ENCODE measurements at places on chromosomes 3 and 15.

DNA sequence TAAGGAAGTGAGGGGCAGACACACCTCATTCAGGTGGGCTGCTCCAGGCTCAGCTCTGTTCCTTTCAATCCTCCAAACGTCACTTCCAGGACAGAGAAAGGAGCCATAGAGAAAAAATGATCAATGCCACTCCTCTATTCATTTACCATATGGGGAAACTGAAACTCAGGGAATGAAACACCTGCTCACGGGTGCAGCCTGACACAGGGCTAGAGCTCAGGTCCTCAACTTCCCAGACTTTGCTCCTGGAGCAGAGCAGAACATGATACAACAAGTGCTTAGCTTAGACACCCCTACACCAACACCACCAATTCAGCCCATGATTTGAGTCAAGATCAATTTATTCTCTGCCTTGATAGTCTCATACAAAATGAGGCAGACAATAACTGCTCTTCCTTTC is 58.5 kb upstream of the LPP start:
- no peak for DNase-seq

- no peak for DNase-seq
Measured at GRCh38 chr15:52338058-52338457, 42.5 kb upstream of the MYO5C start.

DNA sequence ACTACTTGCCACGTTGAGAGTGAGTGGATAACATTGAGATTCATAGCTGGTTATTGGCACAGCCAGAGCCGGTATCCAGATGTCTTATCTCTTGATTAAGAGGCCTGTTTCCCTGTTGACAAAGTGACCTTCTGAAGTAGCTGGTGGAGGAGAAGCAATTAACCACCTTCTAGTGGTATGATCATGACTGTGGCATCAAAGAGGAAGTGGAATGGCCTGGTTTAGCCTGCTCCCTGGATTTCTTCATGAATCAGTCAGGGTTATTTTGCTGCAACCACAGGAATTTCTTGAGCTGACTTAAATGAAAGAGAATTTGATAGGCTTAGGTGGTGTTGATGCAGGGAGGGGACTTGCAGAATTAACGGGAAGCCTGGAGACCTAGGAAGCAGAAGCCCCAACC is 398.3 kb downstream of the MFSD1 start:
- DNase-seq = no peak

DNA sequence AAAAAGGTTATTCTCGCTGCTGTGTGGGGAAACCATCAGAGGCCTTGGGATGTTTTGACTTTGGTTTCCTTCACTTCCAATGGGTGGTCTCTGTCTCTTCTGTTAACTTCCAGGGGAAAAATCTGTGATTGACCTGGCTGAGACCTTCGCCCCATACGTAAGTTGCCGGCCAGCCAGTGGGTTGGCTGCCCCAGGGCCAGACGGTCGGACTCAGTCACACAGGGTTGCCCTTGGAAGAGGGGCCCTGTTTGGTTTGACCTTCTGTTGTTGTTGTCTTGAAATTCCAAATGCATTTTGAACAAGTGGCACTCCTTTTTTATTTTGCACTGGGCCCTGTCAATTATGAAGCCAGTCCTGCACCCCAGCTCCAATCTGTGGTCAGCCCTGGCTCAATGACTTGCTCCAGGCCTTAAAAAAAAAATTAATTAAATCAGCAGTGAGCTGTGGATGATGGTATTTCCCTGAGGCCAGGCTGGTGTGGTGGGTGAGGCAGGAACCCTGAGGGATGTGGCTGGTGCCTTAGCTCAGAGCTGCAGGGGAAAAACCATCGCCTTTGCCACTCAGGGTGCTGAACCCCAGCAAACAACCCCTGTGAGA is 4.5 kb downstream of the FAM107A start:
- DNase-seq = no peak

- no peak for DNase-seq
Measured at GRCh38 chr3:134147411-134147810, 103.2 kb downstream of the RYK start.
